Fibroblast of skin of left quadriceps (primary cell): ENCODE measurements at places on chromosomes 3 and 15.

DNA sequence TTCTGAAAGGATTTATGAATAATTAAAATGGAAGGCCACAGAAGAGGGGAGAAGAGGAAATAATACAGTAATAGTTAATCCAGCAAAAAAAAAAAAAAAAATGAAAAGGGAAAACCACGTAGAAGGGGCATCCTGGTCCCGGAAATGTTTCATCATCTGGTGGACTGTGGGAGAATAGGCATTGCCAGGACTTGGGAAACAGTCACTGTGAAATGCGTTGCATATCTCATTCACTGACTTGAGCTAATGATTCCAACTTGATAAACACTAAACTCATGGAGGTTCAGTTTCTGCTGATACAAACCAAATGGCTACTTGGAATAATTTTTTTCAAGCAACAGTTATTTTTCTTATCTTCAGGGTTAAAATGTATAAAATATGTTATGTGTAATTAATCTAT is 3.2 kb downstream of the XCR1 start:
- DNase-seq: no peak

DNA sequence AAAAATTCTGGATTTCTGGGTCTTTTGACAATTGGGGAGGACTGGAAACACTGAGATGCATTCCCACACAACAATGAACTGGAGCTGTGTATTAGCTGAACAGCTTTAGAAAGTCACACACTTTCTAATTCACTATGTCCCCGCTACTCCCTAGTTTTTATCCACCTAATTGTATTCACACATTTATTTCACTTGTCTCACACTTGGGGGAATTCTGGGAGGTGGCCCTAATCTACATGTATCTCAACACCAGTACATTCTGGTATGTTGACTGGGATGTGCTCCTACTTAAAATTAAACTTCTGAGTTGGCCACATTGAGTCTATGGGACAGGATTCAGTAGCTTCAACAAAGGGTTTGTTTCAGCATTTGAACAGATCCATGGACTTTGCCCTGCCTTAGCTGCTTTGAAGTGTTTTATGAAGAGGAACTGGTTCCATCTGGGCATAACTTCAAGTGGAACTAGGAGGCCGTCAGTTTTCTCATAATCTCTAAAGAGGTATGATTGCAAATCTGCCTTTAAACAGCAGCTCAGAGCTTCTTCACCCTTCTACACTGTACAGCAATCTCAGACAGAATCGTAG is 106.5 kb upstream of the CMC1 start:
- no peak for DNase-seq

- no peak for DNase-seq
These were observed 142.2 kb downstream of the MEGF11 start for GRCh38 chr15:66111363-66111762.

- DNase-seq: no peak
These were observed 28.8 kb downstream of the NBEAL2 start for GRCh38 chr3:47008234-47008796.

DNA sequence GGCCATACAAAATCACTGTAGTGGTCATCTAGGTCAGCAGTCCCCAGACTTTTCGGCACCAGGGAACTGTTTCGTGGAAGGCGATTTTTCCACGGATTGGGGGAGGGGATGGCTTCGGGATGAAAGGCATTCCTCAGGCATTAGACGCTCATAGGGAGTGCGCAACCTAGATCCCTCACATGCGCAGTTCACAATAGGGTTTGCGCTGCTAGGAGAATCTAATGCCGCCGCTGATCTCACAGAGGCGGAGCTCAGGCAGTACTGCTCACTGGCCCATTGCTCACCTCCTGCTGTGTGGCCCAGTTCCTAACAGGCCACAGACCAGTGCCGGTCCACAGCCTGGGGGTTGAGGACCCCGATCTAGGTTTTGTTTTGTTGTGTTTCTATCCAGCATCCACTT is 200.1 kb downstream of the SLC9A9 start:
- DNase-seq: no peak

DNA sequence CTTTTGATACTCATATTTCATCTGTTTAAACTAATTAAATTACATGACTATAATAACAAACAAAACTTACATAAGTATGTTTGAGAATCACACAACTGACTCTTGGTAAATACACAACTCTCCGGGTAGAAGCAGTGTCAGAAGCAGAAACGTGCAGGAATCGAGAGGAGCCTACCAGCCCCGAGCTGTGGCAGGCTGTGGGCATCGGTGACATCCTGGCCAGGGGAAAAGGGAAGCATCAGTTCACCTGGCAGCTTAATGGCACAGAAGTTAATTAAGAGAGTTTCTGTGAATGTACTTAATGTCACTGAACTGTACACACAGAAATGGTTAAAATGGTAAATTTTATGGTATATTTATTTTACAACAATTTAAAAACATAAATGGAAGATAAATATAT is 90.2 kb downstream of the CRTC3 start:
- DNase-seq: no peak

- DNase-seq: no peak
These were observed 642.0 kb upstream of the KCNMB2 start for GRCh38 chr3:177894081-177894728.

GRCh38 chr15:31223478-31224350 is 102.9 kb upstream of the KLF13 start:
- no peak for DNase-seq

- DNase-seq: no peak
These were observed 72.7 kb upstream of the FNDC3B start for GRCh38 chr3:171966533-171967136.

DNA sequence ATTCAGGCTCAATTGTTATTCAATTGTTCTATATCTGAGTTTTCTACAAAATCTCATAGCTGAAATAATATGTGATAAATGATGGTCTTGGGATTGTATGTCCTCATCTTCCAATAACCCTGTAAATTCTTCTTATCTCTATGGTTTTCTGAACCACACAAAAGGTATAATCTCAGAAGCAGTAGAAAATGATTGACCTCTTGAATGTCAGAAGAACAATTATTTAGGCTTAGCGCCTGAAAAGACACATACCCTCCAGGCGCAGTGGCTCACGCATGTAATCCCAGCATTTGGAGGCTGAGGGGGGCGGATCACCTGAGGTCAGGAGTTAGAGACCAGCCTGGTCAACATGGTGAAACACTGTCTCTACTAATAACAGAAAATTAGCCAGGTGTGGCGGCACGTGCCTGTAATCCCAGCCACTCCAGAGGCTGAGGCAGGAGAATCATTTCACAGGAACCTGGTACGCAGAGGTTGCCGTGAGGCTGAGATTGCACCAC is 288.0 kb upstream of the TBC1D5 start:
- no peak for DNase-seq

DNA sequence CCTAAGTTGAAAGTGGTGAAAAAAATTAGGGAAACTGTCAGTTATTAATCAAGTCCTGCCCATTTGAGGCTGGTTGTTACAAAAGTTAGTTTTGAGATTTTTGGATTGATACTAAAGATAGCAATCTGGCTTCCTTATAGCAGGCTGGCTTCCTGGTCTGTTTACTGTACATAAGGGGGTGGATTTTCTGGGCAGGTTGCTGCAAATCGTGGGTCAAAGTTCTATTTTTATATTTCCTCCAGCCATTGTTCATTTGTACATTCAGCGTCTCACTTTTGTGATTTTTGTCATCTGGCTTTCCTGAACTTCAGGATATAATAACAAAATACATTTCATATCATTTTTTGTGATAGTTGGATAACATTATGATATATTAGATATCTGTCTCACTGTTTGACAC is 49.5 kb downstream of the CLDN1 start:
- DNase-seq: no peak

- no peak for DNase-seq
These were observed 71.6 kb downstream of the IMPG2 start for GRCh38 chr3:101248736-101249135.

GRCh38 chr3:148211725-148212124 is 486.0 kb upstream of the AGTR1 start:
- DNase-seq: no peak

- no peak for DNase-seq
These were observed 9.7 kb upstream of the RIOX2 start for GRCh38 chr3:97981886-97982285.

DNA sequence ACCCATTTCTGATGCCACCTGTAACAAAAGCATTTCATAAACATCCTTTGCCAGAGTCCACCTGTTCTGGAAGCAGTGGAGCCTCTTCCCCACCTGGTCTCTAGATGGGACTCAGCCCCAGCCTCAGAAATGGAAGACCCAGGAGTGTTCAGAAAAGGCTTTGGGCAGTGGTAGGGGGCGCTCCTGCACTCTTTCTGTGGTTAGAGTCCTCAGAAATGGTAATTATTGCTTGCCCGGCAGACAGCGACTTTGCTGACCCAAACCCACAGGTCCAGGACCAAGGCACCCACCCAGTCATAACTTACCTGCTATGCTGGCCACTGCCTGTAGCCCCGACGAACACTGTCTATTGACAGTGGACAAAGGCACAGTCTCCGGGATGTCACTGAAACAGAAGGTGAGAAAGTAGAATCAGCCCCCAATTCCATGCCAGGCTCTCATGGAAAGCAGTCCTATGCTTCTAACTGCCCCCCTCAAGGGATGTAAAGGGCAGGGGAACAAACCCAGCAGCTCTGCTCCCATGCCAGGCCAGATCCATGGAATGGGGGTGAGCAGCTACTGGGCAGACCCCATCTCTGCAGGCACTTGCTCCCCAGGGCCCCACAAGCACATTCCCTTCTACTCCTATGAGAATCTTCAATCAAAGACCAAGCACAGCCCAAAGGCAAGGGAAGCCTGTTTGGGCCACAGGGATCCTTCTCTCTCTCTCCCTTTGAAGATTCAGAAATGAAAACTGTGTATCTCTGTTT is 5.1 kb downstream of the ACAA1 start:
- no peak for DNase-seq

- no peak for DNase-seq
These were observed 101.2 kb downstream of the ST8SIA2 start for GRCh38 chr15:92494806-92495336.

GRCh38 chr3:45527727-45528126 is 66.8 kb upstream of the LIMD1 start:
- DNase-seq: no peak

- peak; percentile 59 for DNase-seq
These were observed 27.3 kb downstream of the LARP6 start for GRCh38 chr15:70826634-70827033.

DNA sequence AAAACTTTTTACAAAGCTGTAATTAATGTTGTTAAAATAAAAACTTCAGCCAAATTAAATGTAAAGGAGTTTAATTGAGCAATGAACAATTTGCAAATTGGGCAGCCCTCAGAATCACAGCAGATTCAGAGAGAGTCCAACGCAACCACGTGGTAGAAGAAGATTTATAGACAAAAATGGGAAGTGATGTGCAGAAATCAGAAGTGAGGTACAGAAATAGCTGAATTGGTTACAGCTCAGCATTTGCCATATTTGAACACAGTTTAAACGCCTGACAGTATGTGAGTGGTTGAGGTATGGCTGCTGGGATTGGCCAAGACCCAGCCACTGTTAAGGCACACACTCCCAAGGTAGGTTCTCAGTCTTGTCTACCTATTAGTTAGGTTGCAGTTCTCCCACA is 14.4 kb upstream of the PLA2G4D start:
- DNase-seq: no peak
